Activated T-cell treated with anti-CD3 and anti-CD28 coated beads for 48 hours (primary cell): ENCODE measurements at places on chromosomes 6 and 20.

DNA sequence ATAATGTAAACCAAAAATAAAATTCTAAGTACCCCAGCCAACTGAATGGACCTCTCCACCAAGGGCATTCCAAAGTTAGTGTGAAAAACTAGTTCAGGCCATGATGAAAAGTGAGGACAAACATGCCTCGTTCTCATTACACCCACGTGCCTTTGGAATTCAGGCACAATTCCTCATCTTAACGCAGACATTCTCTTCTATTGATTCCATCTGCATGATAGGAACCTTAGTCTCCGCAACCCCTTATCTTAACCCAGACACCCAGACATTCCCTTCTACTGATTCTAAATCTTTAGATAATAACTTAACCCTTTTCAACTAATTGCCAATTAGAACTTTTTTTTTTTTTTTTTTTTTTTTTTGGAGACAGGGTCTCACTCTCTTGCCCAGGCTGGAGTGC is 7.6 kb upstream of the SERPINB6 start:
- DNase-seq: no peak

DNA sequence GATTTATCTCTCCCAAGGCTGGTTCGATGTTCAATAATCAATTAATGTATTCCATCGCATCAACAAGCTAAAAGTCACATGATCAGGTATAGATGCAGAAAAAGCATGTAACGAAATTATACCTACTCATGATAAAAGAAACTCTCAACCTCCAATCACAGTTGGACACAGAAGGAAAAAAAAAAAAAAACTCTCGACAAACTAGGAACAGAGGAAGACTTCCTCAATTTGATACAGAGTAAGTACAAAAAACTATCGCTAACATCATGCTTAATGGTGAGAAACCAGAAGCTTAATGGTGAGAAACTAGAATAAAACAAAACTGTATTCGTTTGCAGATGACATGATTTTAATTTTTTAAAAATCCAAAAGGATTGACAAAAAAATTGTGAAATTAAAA is 62.0 kb upstream of the SMIM29 start:
- DNase-seq: no peak

DNA sequence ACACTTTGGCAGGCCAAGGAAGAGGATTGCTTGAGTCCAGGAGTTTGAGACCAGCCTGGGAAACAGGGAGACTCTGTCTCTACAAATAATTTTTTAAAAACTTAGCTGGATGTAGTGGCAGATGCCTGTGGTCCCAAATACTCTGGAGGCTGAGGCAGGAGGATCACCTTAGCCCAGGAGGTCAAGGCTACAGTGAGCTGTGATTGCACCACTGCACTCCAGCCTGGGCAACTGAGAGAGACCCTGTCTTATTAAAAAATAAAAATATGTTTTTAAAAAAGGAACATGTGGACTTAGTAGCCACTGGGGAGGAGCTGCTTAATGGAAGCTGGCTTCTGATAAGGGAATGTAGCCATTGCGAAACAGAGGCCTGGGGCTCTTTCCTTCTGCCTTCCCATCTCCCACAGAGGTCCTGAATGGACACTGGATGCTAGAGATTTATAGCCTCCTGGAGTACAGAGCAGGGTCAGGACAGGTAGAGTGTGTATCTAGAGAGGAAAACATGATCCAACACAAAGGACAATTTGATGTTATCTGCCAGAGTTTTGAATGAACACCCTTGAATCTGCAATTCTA is 21.7 kb upstream of the GMNN start:
- DNase-seq: no peak

DNA sequence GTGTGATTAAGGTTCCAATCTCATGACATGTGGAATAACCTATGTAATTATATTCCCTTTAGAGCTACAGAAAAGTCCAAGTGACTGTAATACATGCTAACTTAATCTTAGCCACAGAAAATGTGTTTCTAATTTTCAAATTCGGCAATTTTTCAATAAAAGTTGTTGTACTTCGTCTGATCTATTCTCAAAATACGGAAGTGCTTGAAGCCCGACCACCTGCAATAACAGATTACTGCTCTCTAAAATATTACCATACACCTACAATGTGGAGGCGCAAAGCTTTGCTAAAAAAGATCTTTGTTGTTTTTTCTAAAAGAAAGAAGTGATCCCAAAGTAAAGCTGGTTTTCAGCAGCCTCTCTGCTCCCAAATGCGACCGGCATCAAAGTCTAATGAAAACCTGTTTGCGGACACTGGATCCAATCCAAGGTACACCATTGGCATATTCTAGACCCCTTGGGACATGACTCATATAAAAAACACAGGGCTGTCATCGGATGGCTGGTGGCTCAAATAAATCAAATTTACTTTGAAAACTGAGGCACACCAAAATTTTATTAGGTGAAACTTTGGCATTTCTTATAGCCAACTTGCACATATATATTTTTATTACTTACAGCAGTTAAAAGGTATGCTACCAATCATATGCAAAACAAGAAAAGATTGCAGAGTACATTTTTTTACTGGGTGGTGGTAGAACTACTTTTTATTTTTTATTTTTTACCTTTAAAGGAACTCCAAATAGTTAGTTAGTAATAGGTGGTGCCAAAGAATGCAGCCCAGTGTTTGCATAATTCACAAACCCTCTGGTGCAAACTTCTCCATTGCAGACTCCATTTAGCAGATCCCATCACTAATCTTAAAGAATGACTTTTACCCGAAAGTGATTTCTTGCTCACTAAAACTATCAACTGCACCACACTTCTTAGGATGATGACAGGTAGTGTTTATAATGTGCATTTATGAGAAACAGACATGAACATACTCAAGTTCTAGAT is 118.7 kb upstream of the TBX18 start:
- DNase-seq: no peak

DNA sequence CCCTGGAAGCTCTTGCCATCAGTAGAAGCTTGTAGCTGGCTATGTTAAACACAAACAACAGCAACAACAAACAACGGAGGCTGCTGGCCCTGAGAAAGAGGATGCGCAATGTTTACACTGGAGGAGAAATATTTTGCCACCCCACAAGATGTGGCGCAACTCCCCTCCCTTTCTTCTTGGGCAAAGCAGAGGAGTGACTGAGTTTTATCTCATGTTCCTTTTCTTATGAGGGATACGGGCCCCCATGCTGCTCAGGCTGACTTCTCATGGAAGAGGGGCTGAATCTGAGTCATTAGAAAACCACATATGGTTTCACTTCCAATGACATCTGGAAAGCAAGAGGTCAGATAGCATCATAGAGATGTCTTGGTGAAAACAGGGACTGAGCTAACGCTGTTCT is 75.9 kb upstream of the HDDC2 start:
- no peak for DNase-seq

- DNase-seq: no peak
These were observed 178.5 kb downstream of the FRK start for GRCh38 chr6:115882174-115882573.

DNA sequence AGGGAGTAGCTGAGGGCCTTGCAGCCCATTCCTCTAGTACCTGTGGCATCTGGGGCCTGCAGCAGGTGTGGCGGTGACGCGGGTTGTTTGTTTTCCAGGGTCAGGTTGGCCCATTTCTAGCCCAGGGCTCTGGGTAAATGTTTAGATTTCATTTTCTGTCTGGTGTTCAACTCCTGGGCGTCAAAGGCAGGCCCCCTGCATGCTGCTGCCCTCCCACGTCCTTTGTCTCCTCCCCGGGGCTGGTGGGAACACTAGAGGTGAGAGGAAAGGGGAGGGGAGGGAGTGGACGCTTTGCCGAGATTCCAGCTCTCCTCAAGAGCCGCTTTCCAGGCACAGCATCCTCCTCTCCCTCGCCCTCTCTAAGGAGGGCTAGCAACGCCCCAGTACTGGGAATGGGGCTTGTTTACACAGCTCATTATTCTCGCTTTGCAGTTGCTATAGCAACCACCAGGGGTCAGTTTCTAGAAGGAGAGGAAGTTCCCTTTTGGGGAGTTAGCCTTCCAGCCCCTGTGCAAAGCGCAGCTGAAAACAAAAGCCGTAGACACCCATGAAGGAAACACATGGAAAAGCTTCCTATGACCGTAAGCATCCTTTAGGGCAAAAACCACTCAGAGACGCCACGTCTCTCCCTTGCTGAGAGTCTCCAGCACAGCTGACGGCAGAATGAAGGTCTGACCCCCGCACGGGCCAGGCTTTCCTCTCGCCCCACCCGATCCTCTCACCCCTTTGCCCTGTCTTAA is 170.6 kb downstream of the LY86 start:
- DNase-seq: no peak

- DNase-seq: no peak
These were observed 73.9 kb downstream of the BACH2 start for GRCh38 chr6:90222724-90223198.

GRCh38 chr6:103769431-103769830 is 1090.3 kb downstream of the HACE1 start:
- no peak for DNase-seq

DNA sequence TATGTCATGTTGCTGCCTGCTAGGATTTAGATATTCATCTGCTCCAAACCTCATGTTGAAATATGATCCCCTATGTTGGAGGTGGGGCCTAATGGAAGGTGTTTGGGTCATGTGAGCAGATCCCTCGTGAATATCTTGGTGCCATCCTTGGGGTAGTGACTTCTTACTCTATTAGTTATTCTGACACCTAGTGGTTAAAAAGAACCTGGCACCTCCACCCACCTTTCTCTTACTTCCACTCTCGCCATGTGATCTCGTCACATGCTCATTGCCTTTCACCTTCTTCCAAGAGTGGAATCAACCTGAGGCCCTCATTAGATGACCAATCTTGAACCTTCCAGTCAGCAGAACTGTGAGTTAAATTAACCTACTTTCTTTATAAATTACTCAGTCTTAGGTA is 549.4 kb upstream of the SYNCRIP start:
- no peak for DNase-seq

DNA sequence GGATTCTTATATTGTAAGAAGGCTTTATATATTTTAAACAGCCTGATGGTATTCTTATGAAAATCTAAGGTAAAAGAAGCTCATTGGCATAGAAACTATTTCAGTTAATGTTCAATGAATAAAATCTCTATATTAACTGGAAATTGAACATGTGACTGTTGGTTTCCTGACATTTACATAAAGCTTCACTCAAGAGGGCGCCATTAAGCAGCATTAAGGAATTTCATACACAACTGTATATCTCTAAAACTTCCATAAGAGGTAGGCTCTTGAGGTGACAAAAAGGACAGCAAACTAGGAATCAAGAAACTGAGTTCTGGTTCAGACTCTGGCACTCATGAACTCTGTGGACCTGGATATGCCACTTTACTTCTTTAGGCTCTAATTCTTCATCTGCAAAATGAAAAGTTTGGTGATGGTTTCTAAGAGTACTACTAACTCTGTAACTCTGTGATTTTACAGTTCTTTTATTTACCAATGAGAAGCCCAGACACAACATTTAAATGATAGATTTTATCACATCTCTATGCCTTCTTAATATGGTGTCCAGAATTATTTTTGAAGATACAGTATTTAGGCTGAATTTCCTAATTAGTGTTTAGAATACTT is 147.5 kb downstream of the FLRT3 start:
- DNase-seq: no peak

DNA sequence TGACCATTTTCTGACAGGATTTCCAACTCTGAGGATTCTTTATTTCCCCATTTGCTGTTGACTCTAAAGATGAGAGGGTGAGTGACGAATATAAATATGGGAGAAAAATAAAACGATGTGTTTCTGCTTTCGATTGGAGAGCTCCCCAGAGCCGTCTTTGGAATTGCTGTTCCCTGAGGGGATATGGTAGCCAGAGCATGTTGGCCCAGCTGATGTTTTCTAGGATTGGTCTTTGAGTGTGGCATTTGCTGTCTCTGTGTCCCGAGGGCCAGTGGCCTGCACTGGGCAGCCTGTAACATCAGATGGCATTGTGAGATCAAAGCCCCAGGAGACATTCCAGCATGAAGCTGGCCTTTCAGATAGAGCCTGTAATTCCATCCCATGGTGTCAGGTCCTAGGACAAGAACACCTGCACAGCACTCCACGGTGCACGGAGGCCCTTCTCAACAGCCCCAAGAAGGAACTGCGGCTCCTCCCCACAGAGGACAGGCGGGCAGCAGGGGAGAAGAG is 26.7 kb downstream of the PKIG start:
- no peak for DNase-seq

- DNase-seq: no peak
These were observed 3.2 kb downstream of the RIMS4 start for GRCh38 chr20:44807051-44807683.

- no peak for DNase-seq
These were observed 233.0 kb downstream of the GMPR start for GRCh38 chr6:16471222-16471909.

GRCh38 chr6:31383149-31383548 is 20.2 kb upstream of the MICA start:
- no peak for DNase-seq

DNA sequence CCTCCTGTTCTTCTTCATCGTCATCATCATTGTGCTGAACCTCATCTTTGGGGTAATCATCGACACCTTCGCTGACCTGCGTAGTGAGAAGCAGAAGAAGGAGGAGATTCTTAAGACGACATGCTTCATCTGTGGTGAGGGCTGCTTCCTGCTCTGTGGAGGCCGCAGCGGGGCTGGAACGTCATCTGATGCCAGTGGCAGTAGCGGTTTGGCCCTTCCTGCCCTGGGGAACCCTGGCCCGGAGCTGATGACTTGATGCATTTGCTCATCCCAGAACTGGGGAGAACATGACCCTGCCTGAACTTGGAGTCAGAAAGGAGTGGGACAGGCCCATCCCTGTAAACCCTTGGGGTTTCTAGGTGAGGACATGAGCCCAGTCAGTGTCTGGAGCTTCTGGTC is 18.7 kb downstream of the UQCC2 start:
- DNase-seq: peak; percentile 66

DNA sequence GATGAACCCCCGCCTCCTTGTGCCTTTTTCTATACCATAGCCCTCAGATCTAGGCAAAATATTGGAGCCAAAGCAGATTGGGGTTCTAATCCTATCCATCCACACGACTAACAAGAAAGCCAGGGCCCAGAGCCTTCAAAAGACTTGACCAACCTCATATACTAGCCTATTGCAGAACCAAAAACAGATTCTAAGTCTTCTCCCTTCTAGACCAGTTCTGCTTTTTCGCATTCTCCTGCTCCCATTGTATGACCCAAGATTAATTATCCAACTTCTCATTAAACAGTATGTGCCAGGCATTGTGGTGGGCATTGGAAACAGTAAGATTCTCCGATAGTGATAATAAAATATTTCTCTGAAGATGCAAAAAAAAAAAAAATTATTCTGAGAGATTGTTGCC is 113.7 kb upstream of the JARID2 start:
- DNase-seq: no peak

DNA sequence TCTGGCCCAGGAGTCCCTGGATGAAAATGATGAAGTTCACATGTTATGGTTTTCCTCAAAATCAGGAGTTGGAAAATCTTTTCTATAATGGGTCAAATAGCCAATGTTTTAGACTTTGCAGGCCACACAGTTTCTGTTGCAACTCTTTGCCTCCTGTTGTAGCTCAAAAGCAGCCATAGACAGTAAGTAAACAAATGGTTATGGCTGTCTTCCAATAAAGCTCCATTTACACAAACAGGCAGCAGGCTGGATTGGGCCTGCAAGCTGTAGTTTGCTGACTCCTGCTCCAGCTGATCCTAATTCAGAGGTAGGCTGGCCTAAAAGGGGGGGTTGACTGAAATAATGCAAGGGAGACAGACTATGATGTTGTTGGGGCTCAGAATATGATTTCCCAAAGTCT is 33.0 kb downstream of the METTL24 start:
- no peak for DNase-seq

- DNase-seq: no peak
These were observed 67.3 kb downstream of the ZNF292 start for GRCh38 chr6:87222676-87223075.
